ENCODE measurements at places on chromosomes 16 and 17. TPM values are rescaled to one million over a fixed set of nuclear protein-coding genes. Genes with fewer than 3 reads are reported as not detected.
A peak's percentile ranks its signal among the peaks of the same experiment; 100 is the strongest.

- DNase-seq: peak; percentile 88
Measured at GRCh38 chr17:82300707-82301270, 16.6 kb downstream of the CD7 start.

DNA sequence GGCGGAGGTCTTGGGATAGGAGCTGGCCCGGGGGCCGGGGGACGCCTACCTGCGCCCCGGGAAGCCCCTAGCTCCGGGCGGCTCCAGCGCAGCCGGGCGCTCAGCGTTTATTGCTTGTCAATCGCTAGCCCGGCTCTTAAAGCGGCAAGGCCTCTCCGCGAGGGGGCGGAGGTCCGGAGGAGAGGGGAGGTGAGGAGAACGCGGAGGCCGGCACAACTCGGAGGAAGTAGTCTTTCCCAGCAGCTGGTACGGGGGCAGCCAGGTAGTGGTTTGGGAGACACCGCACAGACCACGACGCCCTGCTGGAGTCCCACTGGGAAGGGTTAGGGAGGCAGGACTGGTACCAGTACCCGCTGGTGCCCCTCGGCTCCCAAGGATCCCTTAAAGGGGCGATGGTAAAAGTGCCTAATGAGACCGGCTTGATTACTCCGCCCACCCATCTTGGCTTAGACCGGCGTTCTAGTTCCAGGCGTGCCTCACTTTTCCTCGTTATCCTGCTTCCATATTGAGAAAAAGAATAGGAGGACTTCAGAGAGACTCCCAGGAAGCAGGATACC lies at the start of gene MPP2:
MPP2 (minus strand) TSS at position 112 of the 557 bp plus-strand sequence. CDS start 3,076 bp downstream, outside the sequence.
- peak; percentile 89 for DNase-seq

- DNase-seq: no peak
Measured at GRCh38 chr16:78122774-78123315, 23.4 kb downstream of the WWOX start.

GRCh38 chr17:73223626-73224230 lies 30.9 kb downstream of the COG1 start:
- no peak for DNase-seq

DNA sequence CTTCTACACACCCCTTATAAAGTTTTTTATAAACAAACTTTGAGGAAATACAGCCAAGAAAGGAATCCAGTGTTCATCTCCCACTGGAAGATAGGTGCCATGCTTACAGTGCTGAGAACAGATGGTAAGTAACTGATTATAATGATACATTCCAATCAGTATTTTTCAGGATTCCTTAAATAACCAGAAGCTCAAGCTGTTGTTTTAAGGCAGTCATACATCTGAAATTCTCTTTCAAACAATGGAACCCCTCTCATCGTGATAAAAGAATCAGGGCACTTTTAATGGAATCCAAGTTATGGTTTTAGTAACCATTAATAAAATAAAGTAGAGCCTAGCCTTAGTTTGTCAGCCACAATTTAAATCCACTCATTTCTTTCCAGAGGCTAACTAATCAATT lies 56.1 kb upstream of the STAC2 start:
- no peak for DNase-seq

GRCh38 chr17:49968405-49969133 lies 421 bp upstream of the DLX4 start:
- DNase-seq: no peak

GRCh38 chr16:8583732-8584131 lies 6.6 kb downstream of the TMEM114 start:
- peak; percentile 12 for DNase-seq

DNA sequence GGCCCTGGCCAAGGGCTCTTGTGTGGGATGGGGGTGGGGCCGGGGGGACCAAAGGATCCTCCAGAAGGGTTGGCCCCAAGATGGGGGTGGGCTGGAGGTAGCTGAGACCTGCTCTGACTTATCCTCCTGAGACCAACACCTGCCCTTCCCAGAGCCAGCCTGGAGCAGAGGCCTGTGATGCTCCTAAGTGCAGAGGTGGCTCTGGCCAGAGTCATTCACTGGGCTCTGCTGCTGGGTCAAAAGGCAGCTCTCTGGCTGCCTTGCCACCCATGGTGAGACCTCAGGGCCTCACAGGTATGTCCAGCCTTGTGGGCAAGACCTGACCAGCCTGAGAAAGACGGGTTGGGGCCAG lies 393 bp downstream of the SERPINF2 start:
- DNase-seq: no peak

DNA sequence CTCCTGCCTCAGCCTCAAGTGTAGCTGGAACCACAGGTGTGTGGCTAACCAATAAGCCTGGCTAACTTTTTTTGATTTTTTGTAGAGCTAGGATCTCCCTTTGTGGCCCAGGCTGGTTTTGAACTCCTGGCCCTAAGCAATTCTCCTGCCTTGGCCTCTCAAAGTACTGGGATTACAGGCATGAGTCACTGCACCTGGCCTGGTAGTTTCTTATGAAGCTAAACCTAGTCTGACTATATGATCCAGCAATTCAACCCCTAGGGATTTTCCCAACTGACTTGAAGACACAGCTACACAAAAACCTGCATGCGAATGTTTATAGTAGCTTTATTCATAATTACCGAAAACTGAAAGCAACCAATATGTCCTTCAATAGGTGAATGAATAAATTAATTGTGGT lies 176.2 kb upstream of the IRX3 start:
- no peak for DNase-seq

- DNase-seq: no peak
Measured at GRCh38 chr16:81518439-81518757, 73.8 kb downstream of the CMIP start.

- no peak for DNase-seq
Measured at GRCh38 chr16:88504489-88505404, 51.7 kb downstream of the ZFPM1 start.

GRCh38 chr17:7885367-7886226 lies 3.0 kb upstream of the CHD3 start:
- peak; percentile 80 for DNase-seq

DNA sequence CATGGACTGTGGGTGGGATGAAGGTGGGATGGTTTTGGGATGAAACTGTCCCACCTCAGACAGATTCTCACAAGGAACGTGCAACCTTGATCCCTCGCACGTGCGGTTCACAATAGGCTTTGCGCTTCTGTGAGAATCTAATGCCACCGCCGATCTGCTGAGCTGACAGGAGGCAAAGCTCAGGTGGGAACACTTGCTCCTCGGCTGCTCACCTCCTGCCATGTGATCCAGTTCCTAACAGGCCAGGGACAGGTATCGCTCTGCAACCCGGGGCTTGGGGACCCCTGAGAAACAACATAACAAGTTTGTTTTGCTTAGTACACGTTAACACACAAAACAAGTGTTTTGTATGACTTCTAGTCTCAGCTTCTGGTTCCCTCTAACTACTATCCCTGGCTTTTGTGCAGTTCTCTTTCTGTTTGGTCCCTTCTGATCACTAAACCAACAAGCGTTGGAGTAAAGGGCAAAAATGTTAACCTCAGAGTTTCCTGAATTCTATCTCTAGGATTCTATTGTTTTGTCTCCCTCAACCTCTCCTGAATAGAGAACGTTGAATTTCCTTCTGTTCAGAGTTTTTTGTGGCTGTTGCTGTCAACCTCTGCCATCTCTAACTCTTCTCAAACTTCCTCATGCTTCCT lies 7.8 kb upstream of the KRTAP3-1 start:
- no peak for DNase-seq

DNA sequence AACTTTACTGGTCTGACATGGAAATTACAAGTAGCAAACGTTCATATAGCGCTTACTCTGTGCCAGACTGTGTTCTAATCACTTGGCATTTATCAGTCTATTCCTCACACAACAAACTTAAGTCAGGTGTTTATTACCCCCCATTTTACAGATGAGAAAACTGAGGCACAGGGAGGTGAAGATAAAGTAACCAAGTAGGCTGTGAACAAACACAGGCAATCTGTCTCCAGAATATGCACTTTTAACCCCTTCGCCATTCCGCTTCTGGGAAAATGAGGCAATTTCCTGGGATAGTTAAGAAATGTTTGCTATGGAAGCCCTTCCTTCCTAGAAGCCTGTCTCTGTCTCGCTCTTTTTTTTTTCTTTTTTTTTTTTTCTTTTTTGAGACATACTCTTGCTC lies 12.2 kb upstream of the CXCL16 start:
- DNase-seq: no peak

- DNase-seq: no peak
Measured at GRCh38 chr17:55186937-55187770, 77.6 kb upstream of the HLF start.

DNA sequence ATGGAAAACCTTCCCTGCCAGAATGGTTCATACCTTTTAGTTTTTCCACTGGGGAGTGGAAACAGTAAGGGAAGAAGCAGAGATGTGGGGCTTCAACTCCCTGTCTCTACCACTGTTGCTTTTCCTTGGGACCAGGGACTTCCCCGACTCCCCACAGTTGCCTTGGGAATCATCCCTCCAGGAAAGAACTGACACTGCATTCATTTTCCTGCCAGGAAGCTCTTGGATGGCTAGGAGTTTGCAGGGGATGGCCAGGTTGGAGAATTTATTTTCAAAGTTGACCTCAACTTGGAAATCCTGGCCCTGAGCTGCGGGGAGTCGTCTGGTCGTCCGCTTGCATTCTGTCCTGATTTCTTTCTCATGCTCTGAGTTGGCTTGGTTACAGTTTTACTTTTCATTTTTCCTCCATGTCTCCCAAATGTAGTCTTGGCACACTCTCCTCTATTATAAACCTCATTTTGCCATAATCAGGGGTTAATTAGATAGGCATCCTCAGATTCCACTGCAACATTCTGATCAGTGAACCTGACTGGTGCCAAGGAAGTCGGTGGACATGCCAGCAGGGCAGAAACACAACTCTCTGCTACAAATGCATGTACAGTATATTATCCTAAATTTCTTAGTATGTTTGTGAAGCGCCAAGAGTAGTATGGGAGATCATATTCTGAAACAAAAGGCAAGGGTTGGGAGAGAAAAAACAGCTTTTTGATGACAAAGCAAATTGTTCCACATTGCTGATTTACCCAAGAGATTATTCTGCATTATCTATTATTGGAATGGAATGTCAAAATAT lies 220.5 kb upstream of the XYLT1 start:
- DNase-seq: no peak

- DNase-seq: no peak
Measured at GRCh38 chr16:75702242-75702641, 981 bp upstream of the DUXB start.

GRCh38 chr17:65529040-65529633 lies 32.3 kb downstream of the AXIN2 start:
- DNase-seq: no peak

GRCh38 chr17:72334205-72334604 lies 213.4 kb downstream of the SOX9 start:
- no peak for DNase-seq

- DNase-seq: no peak
Measured at GRCh38 chr16:49382916-49383315, 9.3 kb downstream of the C16orf78 start.

The RDM1 gene
- total RNA-seq: not detected

The CDRT15L2 gene
- total RNA-seq: not detected

The ANKFN1 gene
- total RNA-seq: not detected

The MPV17L gene
- total RNA-seq: 5.4 TPM

The ASGR2 gene
- total RNA-seq: 0.24 TPM

The SRL gene
- 400 TPM for total RNA-seq

The ITGAD gene
- total RNA-seq: not detected

The GOT2 gene
- total RNA-seq: 429 TPM

The TP53TG3F gene
- total RNA-seq: not detected

Data from cardiac septum (tissue), 1 donor.